ENCODE measurements at places on chromosomes 2 and 18.

DNA sequence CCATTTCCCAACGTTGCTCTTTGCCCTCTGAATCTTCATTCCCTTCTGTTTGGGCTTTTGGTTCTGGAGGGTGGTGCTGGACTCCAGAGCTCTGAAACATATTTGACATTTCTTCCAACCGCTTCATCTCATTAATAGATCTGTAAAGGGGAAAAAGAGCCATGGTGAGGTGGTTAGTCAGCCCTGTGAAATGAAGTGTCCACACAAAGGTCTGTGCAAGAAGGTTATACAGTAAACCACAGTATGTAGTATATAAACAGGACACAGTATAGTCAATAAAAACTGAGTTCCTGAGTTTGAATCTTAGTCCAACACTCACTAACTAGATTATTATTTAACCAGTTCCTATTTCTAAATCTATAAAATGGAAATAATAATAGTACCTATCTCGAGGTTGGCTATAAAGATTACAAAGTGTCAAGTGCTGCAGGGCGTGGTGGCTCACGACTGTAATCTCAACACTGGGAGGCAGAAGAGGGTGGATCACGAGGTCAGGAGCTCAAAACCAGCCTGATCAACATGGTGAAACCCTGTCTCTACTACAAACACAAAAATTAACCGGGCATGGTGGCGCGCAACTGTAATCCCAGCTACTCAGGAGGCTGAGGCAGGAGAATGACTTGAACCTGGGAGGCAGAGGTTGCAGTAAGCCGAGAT, 13.1 kb downstream of the STARD7 start:
- no peak for DNase-seq

DNA sequence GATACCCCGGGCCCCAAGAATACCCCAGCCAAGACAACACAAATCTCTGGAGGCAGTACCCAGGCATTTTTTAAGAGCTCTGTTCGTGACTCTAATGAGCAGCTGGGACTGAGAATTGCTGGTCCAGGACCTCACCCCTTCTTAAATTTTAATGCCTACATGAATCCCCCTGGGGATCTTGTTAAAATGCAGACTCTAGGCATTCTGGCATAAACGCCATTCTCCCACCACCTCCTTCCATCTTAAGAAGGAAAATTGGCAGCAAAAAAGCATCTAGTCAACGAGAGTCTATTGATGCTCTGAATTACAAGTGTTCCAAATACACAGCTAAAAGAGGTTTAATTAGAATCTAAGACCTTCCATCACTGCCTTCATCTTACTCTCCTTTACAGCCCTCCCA, 5.0 kb downstream of the CHST10 start:
- no peak for DNase-seq

GRCh38 chr2:118986738-118987137, 44.7 kb downstream of the MARCO start:
- DNase-seq: no peak

DNA sequence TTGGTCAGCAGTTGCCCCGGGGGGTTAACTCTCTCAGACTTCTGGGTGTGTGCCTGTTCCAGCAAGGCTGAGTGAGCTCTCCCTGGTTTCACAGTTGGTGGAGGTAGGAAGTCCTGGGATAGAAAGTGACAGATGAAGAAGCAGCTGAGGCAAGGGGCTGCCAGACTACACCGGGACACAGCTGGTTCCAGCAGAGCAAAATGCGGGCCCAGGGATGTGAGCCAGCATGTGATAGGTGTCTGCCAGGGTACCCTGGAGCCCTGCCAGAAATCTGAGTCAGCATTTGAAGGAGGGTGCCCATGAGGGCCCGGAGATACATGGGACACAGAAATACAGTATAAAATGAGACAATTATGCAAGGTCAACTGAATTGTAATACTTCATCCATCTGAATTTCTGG, 79.3 kb upstream of the LGALSL start:
- no peak for DNase-seq

DNA sequence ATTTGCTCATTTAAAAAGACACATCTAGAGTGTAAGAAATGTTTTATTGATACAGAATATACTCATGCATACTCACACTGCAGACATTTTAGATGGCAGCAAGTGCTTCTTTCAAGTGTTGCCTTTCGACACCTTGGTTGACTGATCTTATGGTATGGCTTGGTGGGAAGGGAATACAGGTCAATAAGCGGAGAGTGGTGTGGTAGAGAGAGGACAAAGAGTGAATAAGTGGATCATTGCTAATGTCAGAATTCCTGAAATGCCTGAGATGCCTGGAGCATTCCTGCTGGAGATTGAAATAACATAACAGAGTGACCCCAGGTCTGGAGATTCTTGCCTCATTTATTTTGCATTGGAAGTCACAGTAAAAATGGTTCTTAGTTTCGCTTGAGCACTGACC, 76.7 kb downstream of the RND3 start:
- no peak for DNase-seq

GRCh38 chr2:207184348-207184747, 18.6 kb upstream of the KLF7 start:
- no peak for DNase-seq

DNA sequence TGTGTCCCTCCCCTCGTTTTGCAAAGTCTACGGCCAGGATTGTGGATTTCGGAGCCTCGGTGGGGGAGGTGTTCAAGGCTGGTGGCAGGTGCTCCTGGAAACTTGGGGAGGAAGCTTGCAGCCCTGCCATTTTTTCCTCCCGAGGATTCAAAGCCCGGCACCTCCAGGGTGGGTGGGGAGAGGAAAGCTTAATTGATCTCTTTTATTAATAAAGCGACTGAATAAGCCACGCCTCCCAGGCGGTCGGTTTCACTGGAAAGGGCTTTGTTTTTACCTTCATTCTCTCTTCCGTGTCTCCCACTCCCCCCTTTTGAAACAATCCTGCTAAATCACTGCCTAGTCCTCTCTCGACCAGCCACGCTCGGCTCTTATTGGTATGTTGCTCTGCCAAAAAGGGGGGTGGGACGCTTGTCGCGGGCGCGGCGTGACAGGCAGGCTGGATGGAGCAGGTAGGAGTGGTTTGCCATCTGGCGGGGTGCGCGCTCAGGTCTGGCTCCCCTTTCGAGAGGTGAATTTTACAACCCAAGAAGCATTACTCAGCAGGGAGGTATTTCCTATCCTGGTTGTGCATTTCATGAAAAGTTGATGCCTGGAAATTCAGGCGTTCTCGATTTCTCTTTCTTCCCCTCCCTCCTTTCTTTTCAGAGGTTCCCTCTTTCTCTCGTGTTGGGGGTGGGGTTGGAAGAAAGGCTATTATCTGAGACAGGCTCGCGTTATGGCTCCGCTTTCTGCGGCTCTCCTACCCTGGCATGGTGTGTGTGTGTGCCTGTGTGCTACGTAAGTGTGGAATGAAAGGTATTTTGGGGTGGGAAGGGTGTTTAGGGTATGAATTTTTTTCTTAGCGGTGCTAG, 1.4 kb downstream of the NEDD4L start:
- peak; percentile 69 for DNase-seq

GRCh38 chr18:22056950-22057349, 112.4 kb upstream of the GATA6 start:
- DNase-seq: no peak

DNA sequence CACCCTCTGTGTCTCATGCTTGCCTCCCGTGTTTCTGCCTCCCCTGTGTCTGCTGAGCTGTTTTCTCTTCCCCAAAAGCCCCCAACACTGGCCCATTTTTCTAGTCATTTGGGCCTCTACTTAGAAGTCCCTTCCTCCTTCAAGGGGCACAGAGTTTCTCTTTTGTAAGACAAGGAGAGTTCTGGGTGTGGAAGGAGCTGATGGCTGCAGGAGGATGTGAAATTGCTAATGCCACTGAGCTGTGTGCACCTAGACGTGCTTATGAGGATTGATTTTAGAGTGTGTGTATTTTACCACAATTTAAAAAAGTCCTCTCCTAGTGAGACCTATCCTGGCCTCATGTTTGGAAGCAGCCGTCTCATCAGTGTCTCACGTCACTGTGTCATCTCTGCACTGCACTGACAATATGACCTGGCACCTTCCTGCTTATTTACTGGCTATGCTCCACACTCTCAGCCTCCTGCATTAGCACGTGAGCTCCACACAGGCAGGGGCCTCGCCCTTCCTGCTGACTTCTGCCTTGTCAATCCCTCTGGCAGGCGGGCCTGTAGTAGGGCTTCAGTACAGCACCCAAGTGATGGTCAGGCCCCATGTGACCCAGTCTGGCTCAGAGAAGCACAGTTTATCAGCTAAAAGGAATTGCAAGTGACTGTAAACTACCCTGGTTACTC, 8.0 kb upstream of the MBP start:
- DNase-seq: no peak

DNA sequence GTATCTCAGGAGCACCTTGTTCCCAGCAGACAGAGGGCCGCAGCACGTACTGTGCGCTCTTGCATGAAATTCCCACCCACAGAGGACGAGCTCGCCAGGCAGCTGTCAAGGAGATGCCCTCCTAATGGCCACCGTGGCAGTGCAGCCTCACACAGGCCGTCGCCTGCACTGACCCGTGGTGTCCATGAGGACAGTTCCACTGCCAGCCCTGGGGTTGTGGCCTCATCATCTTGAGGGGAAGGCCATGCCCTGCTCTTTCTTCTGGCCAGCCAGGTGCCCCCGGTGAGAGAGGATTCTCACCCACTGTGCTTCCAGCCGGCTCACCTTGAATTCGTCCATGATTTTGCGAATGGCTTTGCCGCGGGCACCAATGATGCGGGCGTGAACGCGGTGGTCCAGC, 42.0 kb downstream of the ANO7 start:
- DNase-seq: no peak

DNA sequence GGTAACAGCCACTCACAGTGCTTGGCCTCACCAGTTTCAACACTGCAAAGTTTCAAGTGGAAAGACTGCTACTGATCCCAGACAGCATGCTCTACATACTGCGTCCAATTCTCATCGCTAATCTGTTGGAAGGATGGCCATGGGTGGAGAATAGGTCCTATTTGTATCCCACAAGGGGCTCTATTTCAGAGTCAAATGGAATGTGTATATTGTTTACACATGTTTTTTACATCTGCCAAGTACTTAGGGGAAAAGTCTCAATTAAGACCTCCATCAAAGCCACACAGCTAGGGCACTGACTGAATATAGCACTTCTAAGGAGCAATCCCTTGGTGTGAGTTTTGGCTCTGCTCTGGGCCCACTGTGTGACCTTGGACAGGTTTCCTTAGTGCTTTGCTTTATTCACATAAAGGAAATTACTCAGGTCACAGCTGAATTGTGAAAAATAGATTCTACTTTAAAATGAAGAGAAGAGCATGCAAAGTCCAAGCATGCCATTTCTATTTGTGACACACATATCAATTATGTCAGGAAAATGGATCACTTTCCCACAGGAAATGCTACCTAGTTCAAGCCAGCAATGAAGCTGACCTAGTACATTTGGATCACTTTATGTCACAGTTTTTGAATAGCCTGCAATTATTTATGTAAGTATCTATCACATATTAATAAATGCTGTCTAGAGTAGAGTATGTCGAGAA, 112.9 kb upstream of the STK17B start:
- no peak for DNase-seq

- no peak for DNase-seq
These were observed 59.9 kb downstream of the PTPRM start for GRCh38 chr18:7626922-7627440.
